Activated naive CD4-positive, alpha-beta T cell treated with anti-CD3 and anti-CD28 coated beads, Interleukin-2, amount 10 ng/mL, durations not matched to agents 7 days and 5 days (primary cell): ENCODE measurements at places on chromosomes 16 and 17.
A peak's percentile ranks its signal among the peaks of the same experiment; 100 is the strongest.

GRCh38 chr17:80109066-80109660 lies 7.8 kb downstream of the GAA start:
- DNase-seq, result no peak

GRCh38 chr17:497241-498034 lies 144.8 kb upstream of the RPH3AL start:
- peak; percentile 54 for DNase-seq

- peak; percentile 77 for DNase-seq
These were observed 29.2 kb upstream of the LRRC75A start for GRCh38 chr17:16521070-16521727.

DNA sequence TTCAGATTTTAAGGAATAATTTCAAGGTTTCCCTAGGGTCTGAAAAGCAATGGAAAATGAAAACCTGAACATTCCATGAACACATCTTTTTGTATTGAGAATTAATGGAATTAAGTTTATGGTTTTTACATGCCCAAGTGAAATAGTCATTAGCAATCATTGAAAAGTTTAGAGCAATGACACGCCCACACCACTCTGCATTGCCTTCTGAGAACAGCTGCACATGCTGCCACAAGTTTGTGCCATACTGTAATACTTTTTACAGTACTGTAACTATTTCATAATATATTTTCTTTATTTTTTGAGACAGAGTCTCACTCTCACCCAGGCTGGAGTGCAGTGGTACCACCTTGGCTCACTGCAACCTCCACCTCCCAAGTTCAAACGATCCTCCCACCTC lies 345.2 kb upstream of the PMFBP1 start:
- DNase-seq, result no peak

- no peak for DNase-seq
These were observed 18.1 kb downstream of the KCNJ2 start for GRCh38 chr17:70187383-70187782.

DNA sequence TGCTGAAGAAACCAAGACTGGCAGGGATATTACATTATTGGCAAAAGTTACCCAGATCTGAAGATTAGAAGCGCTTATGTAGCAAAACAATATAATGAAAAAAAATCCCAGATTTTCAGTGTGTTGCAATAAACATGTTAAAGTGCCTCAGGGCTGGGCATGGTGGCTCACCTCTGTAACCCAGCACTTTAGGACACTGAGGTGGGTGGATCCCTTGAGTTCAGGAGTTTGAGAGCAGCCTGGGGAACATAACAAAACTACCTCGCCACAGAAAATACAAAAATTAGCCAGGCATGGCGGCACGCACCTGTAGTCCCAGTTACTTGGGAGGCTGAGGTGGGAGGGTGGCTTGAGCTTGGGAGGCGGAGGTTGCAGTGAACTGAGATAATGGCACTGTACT lies 6.8 kb downstream of the ZNF207 start:
- DNase-seq, result no peak

DNA sequence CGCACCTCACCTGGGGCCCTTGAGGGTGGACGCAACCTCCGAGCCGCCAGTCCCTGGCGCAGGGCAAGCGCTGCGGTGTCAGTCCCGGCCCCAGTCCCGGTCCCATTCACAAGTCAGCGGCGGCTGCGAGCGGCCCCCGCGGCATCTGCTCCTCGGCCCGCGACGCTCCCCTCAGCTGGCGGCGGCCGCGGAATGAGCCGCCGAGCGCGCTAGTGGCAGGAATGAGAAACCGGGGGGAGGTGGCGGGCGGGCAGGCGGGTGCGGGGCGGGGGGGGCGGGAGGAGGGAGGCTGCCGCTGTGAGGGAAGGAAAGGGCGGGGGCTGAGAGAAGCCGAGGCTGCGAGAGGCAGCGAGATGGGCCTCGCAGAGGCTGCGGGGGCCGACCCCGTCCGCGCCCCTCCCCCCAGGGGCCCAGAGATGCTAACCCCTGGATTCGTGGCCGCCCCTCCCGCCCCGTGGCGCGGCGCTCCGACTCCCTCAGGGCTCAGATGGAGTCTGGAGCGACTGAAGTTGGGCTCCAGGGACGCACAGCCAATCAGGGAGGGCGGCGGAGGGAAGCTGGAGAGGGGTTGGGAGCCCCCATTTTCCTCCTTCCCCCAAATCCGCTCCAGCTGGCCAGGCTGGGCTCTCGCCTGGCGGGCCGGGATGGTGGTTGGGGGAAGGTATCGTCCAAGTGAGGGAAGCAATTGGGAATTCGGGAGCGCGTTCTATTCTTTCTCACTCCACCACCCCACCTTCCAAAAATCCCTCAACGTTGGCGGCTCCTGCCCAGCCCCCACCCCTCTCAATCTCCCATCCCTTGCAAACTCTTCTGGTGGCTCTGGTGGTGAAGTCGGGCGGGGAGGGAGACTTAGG lies at the start of gene CDH11:
Gene CDH11 (minus strand): TSS at position 194 of the 854 bp plus-strand sequence. CDS start 117,194 bp downstream, outside the sequence.
- DNase-seq, result no peak

DNA sequence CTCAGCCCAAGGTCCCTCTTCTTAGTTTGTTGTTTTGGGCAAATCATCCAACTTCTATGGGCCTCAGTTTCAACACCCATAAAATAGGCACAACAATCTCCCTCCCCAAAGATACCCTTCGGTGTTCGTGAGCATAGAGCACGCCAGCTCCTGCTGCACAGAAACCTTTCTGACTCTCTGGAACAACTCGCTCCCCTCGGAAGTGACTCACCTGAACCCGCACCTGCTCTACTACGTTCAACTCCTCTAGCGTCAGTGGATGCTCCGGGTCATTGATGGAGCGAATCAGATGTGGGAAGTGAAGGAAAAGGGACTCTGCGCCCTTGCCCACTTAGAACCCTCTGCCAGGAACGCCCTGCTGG lies 445 bp downstream of the CIAO2B start:
- no peak for DNase-seq

DNA sequence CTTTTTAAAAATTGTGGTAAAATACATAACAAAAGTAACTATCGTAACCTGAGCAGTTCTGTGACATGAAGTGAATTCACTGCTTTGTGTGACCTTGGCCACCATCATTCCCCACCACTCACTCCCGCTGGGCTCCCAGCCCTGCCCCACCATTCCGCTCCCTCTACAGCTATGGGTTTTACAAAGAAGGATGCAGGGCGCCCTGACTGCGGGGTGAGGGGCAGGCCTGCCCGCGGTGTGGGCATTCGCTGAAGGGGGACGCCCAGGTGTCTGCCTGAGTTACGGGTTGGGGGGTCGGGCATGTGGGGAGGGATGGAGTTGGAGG lies at the start of gene CEMP1:
Gene CEMP1 (minus strand): TSS at position 38 of the 325 bp plus-strand sequence. CDS start 335 bp downstream, outside the sequence.
- DNase-seq, result no peak

- no peak for DNase-seq
These were observed 91.6 kb downstream of the TNFRSF13B start for GRCh38 chr17:16880121-16880842.

GRCh38 chr16:31382485-31383161 lies 10.5 kb upstream of the ITGAD start:
- DNase-seq, result peak; percentile 81

- no peak for DNase-seq
These were observed 321.3 kb downstream of the RBFOX1 start for GRCh38 chr16:7653746-7654461.

DNA sequence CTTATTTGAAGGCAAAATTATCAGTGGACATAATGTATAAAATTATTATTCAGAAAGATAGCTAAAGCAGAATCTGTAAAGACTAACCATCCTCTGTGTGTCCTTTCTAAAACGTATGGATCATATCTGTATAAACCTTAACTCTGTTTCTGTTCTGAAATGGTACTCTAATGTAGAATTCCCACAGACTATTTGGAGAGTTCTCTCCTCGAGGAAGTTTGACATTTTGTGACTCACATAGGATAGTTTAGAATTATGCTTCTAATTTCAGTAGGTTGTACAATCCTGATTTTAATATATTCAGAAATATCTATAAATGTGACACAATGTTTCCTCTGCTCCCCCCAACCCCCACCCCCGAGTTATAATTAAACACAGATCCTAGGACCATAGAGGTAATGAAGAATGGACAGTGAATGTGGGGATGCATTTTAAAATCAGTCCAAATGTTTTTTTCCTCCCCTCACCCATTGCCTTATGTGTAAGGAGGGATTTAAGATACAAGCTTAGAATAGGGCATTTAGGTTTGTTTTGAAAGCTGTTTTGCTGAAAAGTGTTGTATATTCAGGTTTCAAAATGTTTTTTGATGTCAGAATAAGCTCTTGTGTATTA lies 66.8 kb downstream of the BCAS3 start:
- no peak for DNase-seq

- peak; percentile 49 for DNase-seq
These were observed 415 bp downstream of the XYLT1 start for GRCh38 chr16:17470182-17470907.

DNA sequence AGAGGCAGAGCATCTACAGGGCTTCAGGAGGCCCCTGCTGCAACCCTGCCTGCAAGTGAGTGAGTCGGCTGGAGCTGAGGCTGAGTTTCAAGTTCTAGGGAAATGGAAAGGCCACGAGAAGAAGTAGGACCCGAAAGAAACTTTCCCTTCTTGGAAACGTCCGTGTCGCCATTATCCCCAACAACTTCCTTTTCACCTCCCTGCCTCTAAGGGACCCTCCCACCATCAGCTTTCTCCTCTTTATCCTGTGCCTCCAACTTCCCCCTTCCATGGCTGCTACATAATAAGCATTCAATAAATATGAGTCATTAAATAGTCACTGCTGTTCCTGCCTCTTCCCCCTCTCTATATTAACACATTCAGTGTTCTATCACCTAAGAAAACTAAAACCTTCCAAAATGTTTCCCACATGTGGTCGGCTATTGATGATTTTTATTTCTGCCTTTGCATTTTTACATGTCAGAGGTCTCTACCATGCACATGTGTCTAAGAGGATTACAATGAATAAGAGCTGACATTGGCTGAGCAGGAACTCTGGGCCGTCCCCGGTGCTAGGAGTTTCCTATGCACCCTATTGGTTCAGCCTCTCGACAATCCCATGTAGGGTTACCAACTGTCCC lies 115.9 kb upstream of the TNRC6C start:
- no peak for DNase-seq

DNA sequence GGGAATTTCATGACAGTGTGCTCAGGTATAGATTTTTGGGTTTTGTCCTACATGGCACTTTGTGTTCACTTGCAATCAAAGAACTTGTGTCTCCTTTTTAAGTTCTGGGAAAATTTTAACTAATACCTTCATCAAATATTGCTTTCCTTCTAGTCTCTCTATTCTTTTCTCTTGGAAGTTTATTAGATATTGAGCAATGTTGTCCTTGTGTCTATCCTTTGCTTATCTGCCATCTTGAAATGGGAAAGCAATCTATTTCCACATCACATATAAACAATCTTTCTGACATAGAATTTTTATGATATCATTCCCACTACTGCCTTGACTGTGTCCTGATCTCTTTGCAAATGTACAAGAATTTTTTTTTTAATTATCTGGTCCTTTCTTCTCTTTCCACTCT lies 4.4 kb upstream of the ABCA9 start:
- no peak for DNase-seq

DNA sequence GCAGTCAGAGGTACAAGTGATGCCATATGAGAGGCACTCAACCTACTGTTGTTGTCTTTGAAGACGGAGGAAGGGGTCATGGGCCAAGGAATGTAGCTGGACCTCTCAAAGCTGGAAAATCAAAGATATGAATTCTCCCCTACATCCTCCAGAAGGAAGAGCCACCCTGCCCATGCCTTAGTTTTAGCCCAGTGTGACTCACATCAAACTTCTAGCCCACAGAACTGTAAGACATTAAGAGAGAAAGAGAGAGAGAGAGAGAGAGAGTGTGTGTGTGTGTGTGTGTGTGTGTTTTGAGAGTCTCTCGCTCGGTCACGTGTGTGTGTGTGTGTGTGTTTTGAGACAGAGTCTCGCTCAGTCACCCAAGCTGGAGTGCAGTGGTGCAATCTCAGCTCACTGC lies 87.1 kb downstream of the STX8 start:
- no peak for DNase-seq

DNA sequence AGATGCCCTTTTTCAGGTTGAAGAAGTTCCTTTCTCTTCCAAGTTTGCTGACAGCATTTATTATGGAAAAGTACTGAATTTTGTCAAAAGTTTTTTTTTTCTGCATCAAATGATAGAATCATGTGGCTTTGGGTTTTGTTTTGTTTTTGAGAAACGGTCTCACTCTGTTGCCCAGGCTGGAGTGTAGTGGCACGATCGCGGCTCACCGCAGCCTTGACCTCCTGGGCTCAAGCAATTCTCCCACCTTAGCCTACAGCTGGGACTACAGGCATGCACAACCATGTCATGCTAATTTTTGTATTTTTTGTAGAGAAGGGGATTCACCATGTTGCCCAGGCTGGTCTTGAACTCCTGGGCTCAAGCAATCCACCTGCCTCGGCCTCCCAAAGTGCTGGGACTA lies 7.3 kb downstream of the CMTM4 start:
- no peak for DNase-seq

DNA sequence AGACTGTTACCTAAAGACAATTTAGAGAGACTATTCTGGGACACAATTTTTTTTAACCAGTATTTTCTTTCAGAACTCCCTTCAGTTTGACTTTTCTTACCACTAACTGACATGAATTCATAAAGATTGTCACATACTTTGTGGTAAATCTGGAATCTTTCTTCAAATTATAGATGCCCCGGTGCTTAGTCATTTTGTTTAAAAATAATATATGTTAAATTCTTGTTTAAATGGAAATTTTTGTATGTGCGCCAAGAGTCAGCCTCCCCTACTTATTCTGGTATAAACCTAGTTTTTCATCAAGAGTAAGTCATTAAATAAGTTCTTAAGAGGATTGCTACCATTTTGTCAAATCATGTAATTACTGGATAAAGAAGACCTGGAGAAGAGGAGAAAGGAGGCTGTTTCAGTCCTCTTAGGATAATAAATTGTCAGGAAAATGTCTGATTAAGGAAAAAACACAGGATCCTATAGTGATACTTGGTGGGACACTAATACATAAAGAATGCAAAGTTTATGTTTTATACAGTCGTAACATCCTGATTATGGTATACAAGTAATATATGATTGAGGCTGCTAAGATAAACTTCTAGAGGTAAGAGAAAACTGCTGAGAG lies 424.4 kb downstream of the PMP22 start:
- no peak for DNase-seq

- peak; percentile 49 for DNase-seq
These were observed 21.9 kb upstream of the CDH5 start for GRCh38 chr16:66344533-66345145.

GRCh38 chr17:39549747-39550573 lies 57.8 kb downstream of the NEUROD2 start:
- no peak for DNase-seq

- DNase-seq, result no peak
These were observed 32.5 kb downstream of the HOXB1 start for GRCh38 chr17:48498164-48498850.

- no peak for DNase-seq
These were observed 49.8 kb upstream of the ARHGAP44 start for GRCh38 chr17:12739500-12739899.

DNA sequence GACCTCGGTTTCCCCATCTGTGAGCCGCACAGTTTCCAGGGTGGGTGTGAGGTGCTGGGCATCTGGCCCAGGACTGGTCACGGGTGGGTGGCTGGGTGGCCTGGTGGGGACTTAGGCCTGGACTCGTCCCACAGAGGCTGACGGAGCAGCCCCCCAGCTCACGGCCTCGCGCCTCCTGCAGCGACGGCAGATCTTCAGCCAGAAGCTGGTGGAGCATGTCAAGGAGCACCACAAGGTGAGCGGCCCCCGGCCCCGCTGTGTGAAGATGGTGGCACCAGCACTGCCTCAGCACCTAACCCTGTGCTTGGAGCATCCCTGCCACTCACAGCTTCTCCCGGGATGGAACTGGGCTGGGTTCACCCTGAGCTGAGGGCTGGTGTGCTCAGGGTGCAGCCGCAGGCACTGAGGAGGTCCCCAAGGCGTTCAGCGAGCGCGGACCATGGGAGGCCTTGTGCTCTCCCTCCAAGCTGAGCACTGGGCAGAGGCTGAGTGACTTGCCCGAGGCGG lies 2.4 kb downstream of the CDT1 start:
- no peak for DNase-seq
